ENCODE measurements at places on chromosomes 3 and 15.

- peak; percentile 51 for DNase-seq
Observed at GRCh38 chr15:82081914-82082762, 36.3 kb upstream of the MEX3B start.

- no peak for DNase-seq
Observed at GRCh38 chr15:77810130-77810571, 177.4 kb upstream of the LINGO1 start.

DNA sequence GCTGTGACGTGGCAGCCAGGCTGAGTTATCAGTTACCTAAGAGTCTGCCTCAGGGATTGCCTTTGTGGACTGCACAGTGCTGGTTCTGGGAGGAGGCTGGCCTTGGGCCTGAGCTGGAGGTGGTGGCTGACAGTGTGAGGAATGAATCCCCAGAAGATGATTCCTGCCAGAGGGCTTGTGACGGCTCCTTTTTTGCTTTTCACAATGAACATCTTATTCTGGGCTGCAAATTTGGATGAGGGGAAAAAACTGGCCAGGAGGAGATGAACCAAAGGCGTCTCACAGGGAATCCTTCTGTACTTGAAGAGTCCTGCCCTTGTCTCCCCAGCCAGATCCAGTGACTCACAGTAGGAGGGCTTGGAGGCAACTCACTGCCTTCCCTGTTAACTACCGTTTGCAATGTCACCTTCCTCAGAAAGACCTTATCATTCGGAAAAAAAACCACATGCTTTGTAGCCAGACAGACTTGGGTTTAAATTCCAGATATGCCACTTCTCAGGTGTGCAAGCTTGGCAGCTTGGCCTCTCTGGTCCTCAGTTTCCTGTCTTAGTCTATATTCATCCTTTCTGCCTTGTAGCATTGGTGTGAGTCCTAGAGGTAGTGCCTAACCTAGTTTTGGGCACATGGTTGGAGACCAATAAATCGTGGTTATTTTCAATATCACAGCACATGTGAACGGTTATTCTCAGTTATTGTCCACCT is 19.1 kb downstream of the ST6GAL1 start:
- peak; percentile 91 for DNase-seq

GRCh38 chr3:170976190-170976519 is 50.4 kb downstream of the SLC2A2 start:
- DNase-seq = no peak

GRCh38 chr15:101093958-101094357 is 157.9 kb downstream of the CHSY1 start:
- no peak for DNase-seq

DNA sequence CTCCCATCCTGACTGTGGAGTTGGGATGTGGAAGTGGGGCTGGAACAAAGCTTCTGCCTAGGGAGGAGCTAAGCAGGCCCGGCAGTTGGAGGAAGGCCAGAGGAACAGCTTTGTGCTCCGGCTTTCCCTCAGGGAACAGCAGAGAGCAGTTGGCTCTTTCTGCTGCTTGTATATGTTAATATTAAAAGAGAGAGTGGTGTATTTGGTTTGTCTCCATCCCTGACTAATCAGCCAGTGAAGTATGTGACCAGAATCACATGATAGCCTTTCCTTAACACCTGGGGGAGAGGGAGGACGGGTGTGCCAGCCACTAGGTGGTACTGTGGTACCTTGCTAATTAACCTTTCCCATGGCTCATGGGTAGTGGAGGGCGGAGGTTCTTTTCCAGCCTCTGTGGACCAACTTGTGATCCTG is 10.0 kb downstream of the EIF2B5 start:
- peak; percentile 33 for DNase-seq

GRCh38 chr15:99536422-99537040 is 29.3 kb upstream of the MEF2A start:
- DNase-seq = no peak

DNA sequence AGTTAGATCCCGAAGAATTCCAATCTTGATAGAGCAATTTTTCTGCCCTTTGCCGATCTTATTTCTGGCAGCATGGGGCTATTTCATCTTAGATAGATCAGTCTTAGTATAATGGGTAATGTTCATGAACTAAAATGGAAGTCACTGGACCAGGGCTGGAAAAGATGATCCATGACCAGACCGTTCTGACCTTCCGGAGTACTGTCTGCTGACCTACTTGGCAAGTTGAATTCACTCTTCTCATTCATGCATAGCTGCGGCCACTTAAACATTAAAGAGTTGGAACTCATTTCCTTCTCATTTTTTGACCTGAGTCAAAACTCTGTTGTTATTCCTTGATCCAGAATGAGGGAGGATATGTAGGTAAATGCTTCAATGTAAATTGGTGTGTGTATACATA is 32.5 kb downstream of the GMNC start:
- no peak for DNase-seq

DNA sequence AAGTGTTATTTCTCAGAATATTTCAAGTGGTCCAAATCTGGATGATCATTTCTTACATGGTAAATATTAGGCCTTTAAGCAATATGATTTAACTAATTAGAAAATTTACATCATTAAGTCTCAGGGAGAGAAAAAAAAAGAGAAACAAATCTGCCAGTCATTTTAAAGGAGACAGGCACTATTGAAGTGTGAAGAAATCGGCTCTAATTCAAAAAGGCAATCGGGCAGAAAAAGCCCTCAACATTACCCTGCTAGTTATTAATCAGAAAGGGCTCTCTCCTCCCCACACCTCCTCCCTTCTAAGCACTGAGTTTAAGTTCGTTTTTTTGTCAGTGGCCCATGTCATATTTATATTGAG is 215.9 kb downstream of the MEIS2 start:
- DNase-seq = no peak

- peak; percentile 36 for DNase-seq
Observed at GRCh38 chr3:121660356-121661171, at the start of gene HCLS1. Gene HCLS1, minus strand, starts transcription at chr3:121660903. Its CDS starts 2,556 bp downstream, at chr3:121658347.

GRCh38 chr3:133512416-133513089 is 60.9 kb upstream of the CDV3 start:
- no peak for DNase-seq

DNA sequence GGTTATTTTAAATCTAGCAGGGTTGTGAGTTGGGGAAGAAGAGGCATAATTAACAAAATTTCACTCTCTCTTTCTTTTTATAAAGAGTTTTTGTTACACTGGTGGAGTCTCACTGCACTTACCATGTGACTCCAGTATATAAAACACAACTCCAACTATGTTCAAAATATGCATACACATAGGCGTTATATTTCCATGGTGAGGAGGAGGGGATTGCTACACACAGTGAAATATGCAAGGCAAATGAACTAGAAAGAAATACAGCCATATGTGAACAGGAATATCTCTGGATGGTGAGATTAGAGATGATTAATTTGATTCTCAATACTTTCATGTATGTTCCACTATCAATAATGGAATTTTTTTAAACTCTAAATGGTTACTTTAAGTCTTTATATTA is 385.0 kb downstream of the MAGI1 start:
- no peak for DNase-seq

GRCh38 chr3:59540241-59540640 is 490.4 kb upstream of the CFAP20DC start:
- DNase-seq = no peak

DNA sequence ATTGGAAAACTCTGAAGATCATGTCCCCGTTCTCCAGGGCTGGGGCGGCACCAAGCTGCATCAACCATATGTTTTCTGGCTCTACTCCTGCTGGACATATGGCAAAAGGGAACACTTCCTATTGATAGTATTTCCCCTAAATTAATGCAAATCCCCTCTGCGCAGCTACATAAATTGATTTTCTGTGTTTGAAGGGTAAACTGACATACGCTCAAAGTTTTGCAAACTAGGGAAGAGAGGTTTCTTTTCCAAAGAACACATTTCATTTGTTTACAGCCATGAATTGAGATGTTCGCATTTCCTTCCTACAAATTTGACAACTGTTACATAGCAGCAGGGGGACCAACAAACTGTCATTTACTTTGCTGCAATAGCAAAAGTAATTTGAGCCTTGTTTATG is 35.9 kb downstream of the CTXND1 start:
- DNase-seq = no peak

- DNase-seq = no peak
Observed at GRCh38 chr3:127775398-127776109, 46.8 kb downstream of the MGLL start.

- DNase-seq = no peak
Observed at GRCh38 chr3:147373301-147373700, 33.0 kb downstream of the ZIC4 start.

GRCh38 chr3:100912976-100913545 is 80.2 kb downstream of the ABI3BP start:
- DNase-seq = no peak

- DNase-seq = no peak
Observed at GRCh38 chr3:106963442-106963841, 413.8 kb upstream of the CCDC54 start.

- no peak for DNase-seq
Observed at GRCh38 chr15:66429546-66429945, 42.8 kb downstream of the MAP2K1 start.

DNA sequence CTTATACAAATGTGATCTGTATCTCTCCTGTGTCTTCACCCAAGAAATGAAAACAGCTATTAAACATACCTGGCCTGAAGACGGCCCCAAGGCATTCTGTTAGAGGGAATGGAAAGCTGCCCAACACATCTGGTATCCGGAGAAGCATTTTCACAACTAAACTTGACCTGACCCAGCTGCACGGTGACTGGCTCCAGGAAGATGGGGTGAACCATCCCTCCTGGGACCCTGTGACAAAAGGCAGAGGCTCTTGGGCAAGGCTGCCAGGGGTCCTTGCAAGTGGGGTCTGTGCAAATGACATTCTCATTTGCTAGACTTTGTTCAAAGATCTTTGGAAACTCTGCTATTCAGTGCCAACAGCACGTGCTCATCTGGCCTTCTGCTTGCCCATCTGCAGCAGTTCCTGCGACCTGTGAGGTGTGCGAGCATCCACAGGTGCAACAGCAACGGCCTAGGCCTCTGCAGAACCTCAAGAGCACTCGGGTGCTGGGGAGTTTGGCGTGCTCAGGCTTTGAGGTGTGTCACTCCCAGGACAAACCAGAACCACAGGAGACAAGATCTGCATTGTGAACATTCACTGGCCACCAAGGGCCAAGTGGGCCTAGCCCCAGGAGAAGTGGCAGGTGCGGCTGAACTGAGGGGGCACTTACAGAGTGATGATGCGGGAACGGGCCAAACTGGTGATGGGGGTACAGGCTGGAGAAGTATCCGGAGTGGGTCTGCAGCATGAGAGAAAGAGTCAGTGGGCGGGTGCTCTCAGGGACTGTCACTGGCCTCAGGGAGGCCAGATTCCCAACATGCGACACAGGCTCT is 71.8 kb downstream of the SENP2 start:
- DNase-seq = no peak

DNA sequence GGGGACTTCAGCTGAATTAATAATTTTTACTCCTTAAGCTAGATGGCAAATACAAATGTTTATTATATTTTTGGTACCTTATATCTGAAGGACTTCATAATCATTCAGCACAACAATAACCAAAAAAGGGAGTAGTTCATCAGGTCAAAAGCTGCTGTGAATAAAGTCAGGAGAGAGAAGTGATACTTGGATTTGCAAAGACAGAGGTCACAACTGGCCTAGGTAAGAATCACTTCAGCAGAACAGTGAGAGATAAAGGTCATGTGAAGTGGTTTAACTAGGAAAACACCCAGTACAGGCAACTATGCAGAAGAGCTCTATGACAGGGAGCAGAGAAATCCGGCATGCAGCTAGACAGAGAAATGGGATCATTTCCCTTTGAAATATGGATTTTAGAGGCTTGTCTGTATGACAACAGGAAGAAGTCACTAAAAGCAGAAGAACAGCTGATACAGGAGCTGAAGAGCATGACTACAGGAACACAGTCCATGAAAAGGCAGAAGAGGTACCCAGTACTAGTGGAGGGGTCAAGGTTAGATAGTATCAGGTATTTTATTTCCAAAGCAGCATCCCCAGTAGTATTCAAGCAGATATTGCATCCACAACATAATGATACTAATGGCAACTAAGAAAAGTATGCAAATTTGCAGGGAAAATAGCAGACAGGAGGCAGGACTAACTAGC is 25.7 kb downstream of the ZMAT3 start:
- no peak for DNase-seq

DNA sequence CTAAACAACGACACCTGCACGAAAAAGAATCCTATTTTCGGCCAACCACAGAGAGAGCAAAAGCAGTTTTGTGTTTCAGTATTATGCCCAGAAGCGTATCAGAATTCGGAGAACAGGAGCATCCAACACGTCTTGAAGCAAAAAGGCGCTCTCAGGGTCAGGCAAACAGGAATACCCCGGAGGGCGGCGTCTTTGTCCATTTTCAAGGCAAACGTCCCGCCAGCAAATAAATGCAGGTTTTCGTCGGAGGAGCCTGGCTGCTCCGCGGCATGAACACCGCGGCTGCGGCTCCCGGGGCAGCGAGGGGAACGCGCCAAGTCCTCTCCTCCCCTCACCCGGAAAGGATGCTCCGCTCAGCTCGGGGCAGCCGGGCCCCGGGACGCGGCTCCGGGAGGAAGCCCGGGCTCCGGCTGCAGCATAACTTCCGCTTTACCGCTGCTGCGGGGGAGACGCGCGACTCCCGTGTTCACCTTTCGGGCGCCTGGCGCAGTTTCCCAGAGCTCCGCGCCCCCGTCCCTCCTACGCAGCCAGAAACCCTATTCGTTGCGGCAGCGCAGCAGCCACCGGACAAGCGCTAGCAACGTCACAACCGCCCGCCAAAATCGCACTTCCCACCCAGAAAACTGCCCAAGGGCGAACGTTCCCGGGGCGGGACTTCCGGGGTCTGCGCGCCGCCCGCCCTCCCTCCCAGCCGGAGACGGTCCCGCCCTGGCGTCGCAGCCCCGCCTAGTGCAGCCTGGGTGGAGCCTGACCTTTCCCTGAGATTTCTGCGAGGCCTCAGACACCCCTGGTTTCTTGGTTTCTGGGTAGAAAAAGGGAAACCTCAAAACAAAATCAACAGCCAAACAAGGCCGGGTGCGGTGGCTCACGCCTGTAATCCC is at the start of gene RNF168:
Gene RNF168, minus strand, starts transcription at position 573 of the 881 bp plus-strand sequence. CDS start 595 bp downstream, outside the sequence.
- peak; percentile 90 for DNase-seq

DNA sequence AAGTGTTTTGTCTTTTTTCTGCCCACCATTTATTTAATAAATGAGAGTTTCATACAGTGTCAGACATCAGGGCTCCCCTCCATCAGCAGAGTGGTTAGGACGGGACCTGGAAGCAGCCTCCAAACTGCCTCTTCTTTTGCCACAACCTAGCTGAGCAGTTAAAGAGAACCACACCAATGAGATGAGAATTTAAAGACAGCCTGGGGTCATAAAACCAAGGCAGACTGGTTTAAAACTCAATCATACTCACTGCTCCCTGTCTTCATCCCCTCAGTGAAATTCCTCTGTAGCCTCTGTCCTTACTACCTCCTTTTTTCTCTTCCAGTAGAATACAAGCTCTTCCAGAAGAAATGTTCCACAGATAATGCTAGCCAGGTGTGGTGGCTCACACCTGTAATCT is 78.7 kb downstream of the WWTR1 start:
- no peak for DNase-seq

Measured in K562 (cell line).